ENCODE measurements at places on chromosomes 6 and 20. TPM values are rescaled to one million over a fixed set of nuclear protein-coding genes. Genes with fewer than 3 reads are reported as not detected.

The SLC35F1 gene
- total RNA-seq: 23.1 TPM

- peaks cover 7% of the 10 kb centered on the region for H3K4me1 ChIP-seq
- no peaks in the 10 kb centered on the region for H3K27me3 ChIP-seq
- H3K4me3 ChIP-seq: no peak overlapping the region
- no peak overlapping the region for H3K27ac ChIP-seq
These were observed 29.0 kb downstream of the CD83 start for GRCh38 chr6:14146506-14147096.

DNA sequence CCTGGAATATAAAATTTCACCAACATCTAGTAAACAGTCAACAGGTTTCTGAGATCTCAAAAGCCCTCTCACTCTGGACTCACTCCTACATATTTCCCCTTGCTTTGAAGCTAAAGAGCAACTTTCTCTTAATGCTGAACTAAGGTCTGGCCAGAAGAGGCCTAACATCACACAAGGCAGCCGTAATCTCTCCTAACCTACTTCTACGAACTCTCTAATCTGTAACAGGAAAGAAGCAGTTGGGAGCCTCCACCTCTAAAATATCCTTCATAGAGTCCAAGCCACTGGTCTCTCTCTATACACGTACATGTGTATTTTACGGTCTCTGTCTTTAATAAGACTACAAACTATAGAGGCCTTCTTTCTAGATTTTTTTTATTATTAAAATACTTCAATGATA is 72.0 kb downstream of the REV3L start:
- no peaks in the 10 kb centered on the region for H3K4me1 ChIP-seq
- H3K36me3 ChIP-seq: no peaks in the 10 kb centered on the region
- H3K27me3 ChIP-seq: no peaks in the 10 kb centered on the region
- H3K27ac ChIP-seq: no peak overlapping the region

The FLRT3 gene
- 2.5 TPM for total RNA-seq

DNA sequence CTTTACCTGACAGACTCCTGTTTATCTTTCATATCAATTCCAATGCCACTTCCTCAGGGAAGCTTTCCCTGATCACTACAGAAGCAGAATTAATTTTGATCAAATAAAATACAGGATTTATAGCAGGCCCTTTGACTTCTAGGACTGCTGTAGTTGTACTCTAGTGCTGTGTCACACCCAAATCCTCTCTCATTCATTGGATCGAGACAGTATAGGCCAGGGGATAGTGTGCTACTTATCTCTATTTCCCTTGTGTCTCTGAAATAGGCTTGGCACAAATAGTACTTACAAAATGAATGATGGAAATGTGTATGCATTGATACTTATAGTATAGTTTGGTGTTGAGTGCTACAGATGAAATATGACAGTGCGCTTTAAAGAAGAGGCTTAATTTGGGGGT is 19.8 kb downstream of the RALY start:
- no peak overlapping the region for H3K4me3 ChIP-seq
- H3K36me3 ChIP-seq: no peaks in the 10 kb centered on the region
- H3K27ac ChIP-seq: no peak overlapping the region
- no peak for DNase-seq
- peaks cover 18% of the 10 kb centered on the region for H3K4me1 ChIP-seq
- no peaks in the 10 kb centered on the region for H3K27me3 ChIP-seq

The DZANK1 gene
- 2.1 TPM for total RNA-seq

DNA sequence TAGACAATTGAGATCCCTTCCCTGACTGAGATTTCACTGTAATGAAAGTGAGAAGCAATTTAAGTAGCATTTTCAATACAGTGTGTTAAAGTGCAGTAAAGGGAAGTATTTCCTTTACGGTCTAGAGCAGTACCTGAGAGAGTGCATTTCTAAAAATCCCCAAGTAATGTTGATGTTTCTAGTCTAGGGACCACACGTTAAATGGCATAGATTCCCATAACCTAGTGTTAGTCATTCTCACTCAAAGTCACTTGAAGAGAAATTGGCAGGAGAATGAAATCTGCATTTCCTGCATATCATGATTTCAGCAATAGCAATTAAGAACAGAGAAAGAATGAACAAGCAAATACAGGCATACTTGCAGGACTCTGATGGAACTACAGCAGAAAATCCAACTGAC is 67.9 kb downstream of the CGA start:
- no peaks in the 10 kb centered on the region for H3K36me3 ChIP-seq
- no peaks in the 10 kb centered on the region for H3K27me3 ChIP-seq
- H3K4me1 ChIP-seq: no peaks in the 10 kb centered on the region
- H3K4me3 ChIP-seq: no peak overlapping the region

DNA sequence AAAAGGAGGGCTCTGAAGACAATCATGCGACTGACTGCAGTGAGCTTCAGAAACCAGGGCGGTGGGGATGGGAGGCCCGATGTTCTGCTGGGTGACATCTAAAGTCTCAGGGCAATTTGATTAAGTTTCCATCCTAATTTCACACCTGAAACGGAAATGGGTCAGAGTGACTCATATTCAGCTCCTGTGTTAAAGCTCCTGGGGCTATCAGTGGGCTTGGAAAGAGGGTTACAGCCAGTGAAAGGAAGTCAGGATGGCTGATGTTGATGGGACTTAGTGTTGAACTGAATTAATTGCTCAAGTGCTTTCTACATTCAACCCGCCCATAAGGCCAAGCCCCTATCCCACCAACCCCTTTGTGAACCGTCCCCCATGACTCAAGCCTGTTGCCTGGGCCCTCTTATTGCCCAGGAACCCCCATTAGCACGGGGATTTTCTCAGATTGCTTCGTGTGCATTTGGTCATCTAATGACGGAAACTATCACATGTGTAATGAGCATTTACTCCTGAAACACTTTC is 47.1 kb upstream of the TBC1D7 start:
- H3K4me3 ChIP-seq: no peak overlapping the region
- H3K27me3 ChIP-seq: no peaks in the 10 kb centered on the region
- no peaks in the 10 kb centered on the region for H3K36me3 ChIP-seq

- H3K27me3 ChIP-seq: no peaks in the 10 kb centered on the region
- no peak overlapping the region for H3K4me3 ChIP-seq
- H3K27ac ChIP-seq: no peak overlapping the region
- DNase-seq: no peak
- H3K36me3 ChIP-seq: no peaks in the 10 kb centered on the region
These were observed 21.9 kb downstream of the SGK1 start for GRCh38 chr6:134295953-134296553.

DNA sequence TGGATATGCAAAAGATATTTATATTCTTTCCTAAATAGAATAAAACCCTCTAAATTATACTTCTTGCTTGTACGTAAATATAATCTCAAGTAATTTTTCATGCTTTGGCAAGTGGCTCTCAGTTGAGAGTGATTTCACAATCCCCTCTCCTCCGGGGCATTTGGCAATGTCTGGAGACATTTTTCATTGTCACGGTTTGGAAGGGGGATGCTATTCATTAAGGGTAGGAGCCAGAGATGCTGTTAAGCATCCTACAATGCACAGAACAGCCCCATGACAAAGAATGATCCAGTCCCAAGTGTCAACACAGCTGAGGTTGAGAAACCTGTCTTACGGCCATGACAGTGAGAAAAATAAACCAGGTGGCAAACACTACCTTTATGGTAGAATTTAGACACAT is 75.7 kb downstream of the AGPAT4 start:
- H3K36me3 ChIP-seq: no peaks in the 10 kb centered on the region
- no peak overlapping the region for H3K27ac ChIP-seq
- H3K4me3 ChIP-seq: no peak overlapping the region
- H3K4me1 ChIP-seq: peaks cover 5% of the 10 kb centered on the region
- no peaks in the 10 kb centered on the region for H3K27me3 ChIP-seq
- peak; percentile 72 for DNase-seq

The TBXT gene
- not detected for total RNA-seq

- no peak overlapping the region for H3K4me3 ChIP-seq
- no peak overlapping the region for H3K27ac ChIP-seq
- H3K4me1 ChIP-seq: no peaks in the 10 kb centered on the region
- DNase-seq: no peak
These were observed 181.9 kb downstream of the SCP2D1 start for GRCh38 chr20:18995455-18995854.

GRCh38 chr6:13848522-13849150 is 34.3 kb upstream of the MCUR1 start:
- no peak overlapping the region for H3K27ac ChIP-seq
- H3K4me3 ChIP-seq: no peak overlapping the region
- no peaks in the 10 kb centered on the region for H3K27me3 ChIP-seq
- no peaks in the 10 kb centered on the region for H3K4me1 ChIP-seq

- no peak overlapping the region for H3K4me3 ChIP-seq
- no peaks in the 10 kb centered on the region for H3K36me3 ChIP-seq
- peak; percentile 77 for DNase-seq
- no peak overlapping the region for H3K27ac ChIP-seq
These were observed 15.8 kb upstream of the RNF182 start for GRCh38 chr6:13908955-13909381.

GRCh38 chr6:81624453-81624852 is 128.0 kb downstream of the TENT5A start:
- H3K4me3 ChIP-seq: no peak overlapping the region
- DNase-seq: no peak
- no peaks in the 10 kb centered on the region for H3K36me3 ChIP-seq
- peaks cover 4% of the 10 kb centered on the region for H3K4me1 ChIP-seq
- H3K27ac ChIP-seq: no peak overlapping the region
- no peaks in the 10 kb centered on the region for H3K27me3 ChIP-seq

The LATS1 gene
- 9.9 TPM for total RNA-seq

GRCh38 chr6:151524059-151524458 is 30.2 kb downstream of the CCDC170 start:
- H3K36me3 ChIP-seq: no peaks in the 10 kb centered on the region
- H3K4me3 ChIP-seq: no peak overlapping the region
- no peaks in the 10 kb centered on the region for H3K27me3 ChIP-seq

DNA sequence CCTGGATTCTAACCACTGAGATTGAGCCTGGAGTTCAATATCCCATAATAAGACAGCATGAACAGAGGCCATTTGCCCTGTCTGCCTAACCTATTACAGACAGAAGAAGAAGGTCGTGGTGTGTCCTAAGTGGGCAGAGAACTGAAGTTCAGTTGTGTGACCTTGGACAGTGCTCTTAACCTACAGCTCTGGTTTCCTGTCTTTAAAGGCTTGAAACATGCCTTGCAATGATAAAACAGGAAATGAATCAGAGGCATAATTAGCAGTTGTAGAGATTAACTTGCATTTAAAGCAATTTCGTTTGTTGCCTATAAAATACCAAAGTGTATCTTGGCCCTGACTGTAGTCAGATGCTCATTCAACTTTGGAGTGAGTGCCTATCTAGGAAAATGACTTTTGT is 507.2 kb upstream of the CHD6 start:
- H3K4me1 ChIP-seq: no peaks in the 10 kb centered on the region
- no peak overlapping the region for H3K4me3 ChIP-seq
- H3K36me3 ChIP-seq: no peaks in the 10 kb centered on the region
- no peak overlapping the region for H3K27ac ChIP-seq

DNA sequence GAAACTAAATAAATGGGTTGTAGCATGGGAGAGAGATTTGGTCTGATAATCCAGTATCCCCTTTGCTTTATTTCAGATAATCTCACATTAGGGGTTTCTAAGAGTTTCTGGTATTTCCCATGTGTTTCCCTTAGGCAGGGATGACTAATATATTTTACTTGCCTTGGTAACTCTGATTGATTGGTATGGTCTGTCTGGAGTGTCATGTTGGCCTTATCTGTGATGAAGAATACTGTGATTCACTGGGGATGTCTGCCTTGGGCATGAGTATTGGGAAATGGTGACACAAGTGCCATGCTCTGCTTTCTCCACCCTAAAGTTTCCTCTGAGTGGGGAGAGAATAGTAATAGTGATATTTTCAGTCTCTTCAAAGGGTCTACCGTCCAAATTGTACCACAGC is 10.1 kb downstream of the SLC22A2 start:
- H3K4me1 ChIP-seq: no peaks in the 10 kb centered on the region
- no peaks in the 10 kb centered on the region for H3K36me3 ChIP-seq
- DNase-seq: no peak
- no peak overlapping the region for H3K27ac ChIP-seq
- H3K4me3 ChIP-seq: no peak overlapping the region

GRCh38 chr6:145060714-145061113 is 674.6 kb downstream of the EPM2A start:
- H3K4me1 ChIP-seq: no peaks in the 10 kb centered on the region
- H3K27me3 ChIP-seq: no peaks in the 10 kb centered on the region
- DNase-seq: no peak
- H3K4me3 ChIP-seq: no peak overlapping the region
- H3K27ac ChIP-seq: no peak overlapping the region

DNA sequence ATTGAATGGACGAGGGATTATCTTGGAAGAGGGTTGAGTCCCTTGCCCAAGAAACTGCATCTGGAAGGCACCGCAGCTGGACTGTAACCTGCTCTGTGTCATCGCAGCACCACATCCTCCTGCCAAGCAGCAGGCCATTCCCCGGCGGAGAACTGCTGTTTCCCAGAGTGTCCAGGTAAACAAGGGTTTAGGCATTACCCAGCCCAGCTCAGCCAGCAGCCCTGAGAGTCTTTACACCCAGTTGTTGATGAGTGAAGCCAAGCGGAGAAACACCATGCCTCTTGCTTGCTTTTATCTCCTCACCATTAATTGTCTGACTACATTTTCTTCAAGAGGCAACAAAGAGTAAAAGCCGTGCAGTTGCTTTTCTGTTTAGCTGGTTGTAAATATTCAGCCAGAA is 104.1 kb downstream of the CDH4 start:
- H3K27ac ChIP-seq: no peak overlapping the region
- no peaks in the 10 kb centered on the region for H3K36me3 ChIP-seq
- no peak overlapping the region for H3K4me3 ChIP-seq
- peaks cover 13% of the 10 kb centered on the region for H3K27me3 ChIP-seq
